CD4-positive, alpha-beta T cell treated with Interleukin-4 for 4 hours (primary cell): ENCODE measurements at places on chromosomes 13 and 19.

- no peak for DNase-seq
These were observed at the start of gene FUT2 for GRCh38 chr19:48695743-48696352. TSS of gene FUT2 (plus strand) at chr19:48695971. CDS start at chr19:48702957, 6,986 bp downstream.

GRCh38 chr19:24029941-24030636 lies 56.9 kb upstream of the ZNF254 start:
- DNase-seq, result no peak

DNA sequence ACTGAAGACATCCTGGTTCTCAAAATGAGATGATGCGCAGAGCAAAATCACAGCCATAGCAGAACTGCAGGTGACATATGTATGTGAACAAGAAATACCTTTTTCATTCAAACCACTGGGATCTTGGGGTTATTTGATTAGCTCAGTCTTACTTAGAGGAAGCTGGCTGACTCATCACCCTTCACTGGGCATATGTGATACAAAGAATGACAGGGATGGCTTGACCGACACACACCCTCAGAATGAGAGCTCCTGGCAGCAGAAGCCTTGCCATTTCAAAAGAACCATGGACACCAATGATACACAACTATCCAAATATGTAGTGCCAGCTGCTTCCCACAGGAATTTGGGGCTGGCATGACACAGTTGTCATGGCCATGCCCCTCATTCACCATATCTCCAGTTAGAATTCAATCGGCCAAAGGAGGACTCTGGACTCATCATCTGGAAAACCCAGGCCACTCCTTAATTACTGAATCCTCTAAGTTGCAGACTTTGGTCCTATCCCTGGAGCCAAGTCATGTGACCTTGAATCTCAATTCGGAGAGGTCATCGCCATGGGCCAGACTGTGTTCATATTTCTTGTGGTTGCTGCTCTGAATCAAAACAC lies 115.8 kb downstream of the KATNAL1 start:
- DNase-seq, result no peak

- DNase-seq, result no peak
These were observed 37.5 kb upstream of the ADGRE1 start for GRCh38 chr19:6849876-6850275.

DNA sequence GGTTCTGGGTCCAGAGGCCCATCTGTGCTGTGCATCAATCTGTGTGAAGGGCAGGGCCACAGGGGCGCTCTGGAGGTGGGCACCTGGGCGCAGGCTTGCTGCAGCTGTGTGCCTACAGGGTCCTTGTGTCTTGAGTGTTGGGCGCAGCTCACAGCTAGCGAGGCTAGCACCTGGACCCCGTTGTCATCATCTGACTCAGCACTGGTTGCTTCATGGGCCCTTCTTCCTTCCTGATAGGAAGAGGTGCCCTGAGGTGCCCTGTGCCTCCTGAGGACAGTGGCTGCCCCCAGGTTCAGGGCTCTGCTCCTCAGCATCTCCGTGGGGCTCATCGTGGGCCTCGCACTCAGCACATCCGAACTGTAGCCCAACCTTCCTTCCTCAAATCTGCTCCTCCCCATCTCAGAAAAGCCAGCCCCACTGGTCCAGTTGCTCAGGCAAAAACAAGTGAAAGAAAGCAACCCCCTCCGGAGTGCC lies 54.8 kb downstream of the GATAD2A start:
- peak; percentile 41 for DNase-seq

GRCh38 chr13:67776151-67776550 lies 546.0 kb upstream of the PCDH9 start:
- no peak for DNase-seq

DNA sequence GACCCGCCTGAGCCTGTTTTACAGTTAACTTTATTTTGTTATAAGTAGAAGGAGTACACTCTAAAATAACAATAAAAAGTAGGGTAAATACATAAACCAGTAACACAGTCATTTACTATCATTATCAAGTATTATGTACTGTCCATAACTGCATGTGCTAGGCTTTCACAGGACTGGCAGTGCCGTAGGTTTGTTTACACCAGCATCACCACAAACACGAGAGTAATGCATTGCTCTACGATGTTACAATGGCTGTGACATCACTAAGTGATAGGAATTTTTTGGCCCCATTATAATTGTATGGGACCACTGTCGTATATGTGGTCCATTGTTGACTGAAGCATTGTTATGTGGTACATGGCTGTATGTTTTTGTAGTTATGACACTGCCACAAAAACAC lies 41.3 kb upstream of the SLC7A9 start:
- DNase-seq, result no peak

- no peak for DNase-seq
These were observed 1.5 kb downstream of the PPP1R15A start for GRCh38 chr19:48873476-48874302.

- peak; percentile 65 for DNase-seq
These were observed 27.7 kb upstream of the NFIC start for GRCh38 chr19:3338541-3339181.

DNA sequence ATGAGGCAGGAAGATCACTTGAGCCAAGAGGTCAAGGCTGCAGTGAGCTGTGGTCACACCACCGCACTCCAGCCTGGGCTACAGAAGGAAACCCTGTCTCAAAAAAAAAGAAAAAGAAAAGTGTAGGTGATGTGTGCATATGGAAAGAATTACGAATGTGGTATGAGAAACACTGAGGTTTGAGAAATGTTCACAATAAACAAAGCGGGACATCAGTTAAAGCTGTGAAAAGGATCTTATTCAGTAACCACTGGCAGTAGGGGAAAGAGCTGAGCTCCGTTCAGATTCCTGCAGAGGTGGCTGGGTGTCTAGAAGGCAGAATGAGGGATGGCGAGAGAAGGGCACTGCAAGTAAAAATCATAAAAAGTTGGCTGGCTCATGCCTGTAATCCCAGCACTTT lies 4.1 kb upstream of the IGSF23 start:
- no peak for DNase-seq

- no peak for DNase-seq
These were observed 9.7 kb upstream of the MEF2B start for GRCh38 chr19:19179548-19180441.

GRCh38 chr13:113724016-113724758 lies 34.8 kb upstream of the TMEM255B start:
- no peak for DNase-seq
